EL (cell line): ENCODE measurements at places on chromosomes 5 and 9.
A peak's percentile ranks its signal among the peaks of the same experiment; 100 is the strongest.

GRCh38 chr5:158563760-158564390 is 535.8 kb downstream of the EBF1 start:
- DNase-seq, result no peak

GRCh38 chr5:87069974-87070608 is 197.6 kb upstream of the RASA1 start:
- DNase-seq, result peak; percentile 63

DNA sequence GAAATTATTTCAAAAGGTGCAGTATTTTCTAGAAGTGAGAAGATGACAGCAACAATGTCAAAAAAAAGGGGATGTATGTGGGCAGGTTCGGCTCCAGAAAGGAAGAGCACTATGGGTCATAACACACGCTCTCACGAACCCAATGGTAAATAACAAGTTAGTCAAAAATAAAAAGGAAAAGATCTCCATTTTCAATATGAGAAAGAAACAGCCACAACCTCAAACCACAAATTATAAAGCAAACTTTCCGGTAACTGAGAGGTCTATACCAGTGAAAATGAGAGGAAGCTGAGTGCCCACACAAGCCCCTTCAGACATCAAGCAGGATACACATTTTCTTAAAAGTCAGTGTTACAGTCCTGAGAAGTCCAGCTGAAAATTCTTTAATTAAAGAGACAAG is 398.5 kb upstream of the RPS23 start:
- DNase-seq, result no peak

GRCh38 chr9:34139477-34140146 is 13.1 kb upstream of the DCAF12 start:
- peak; percentile 82 for DNase-seq

DNA sequence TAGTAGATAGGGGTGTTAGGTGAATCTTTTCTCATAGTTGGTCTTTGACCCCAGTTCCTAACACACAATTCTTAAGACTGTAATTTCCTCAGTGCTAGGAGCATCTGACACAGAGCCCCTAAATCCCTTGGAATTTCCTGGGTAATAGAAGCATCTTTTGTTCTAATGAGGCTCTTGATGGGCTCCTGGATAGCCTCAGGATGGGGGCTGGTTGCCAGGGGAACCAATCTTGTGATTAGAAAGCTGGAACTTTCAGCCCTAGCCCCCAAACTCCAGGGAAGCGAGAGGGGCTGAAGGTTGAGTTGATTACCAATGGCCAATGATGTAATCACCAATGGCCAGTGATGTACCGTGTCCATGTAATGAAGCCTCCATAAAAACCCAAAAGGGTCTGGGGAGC is 44.5 kb downstream of the CCDC125 start:
- no peak for DNase-seq

- peak; percentile 69 for DNase-seq
Observed at GRCh38 chr5:37810311-37810710, 29.5 kb downstream of the GDNF start.

GRCh38 chr9:125525921-125526631 is 180.9 kb downstream of the MAPKAP1 start:
- peak; percentile 38 for DNase-seq

GRCh38 chr5:2466966-2467365 is 284.5 kb downstream of the IRX2 start:
- DNase-seq, result no peak
